ENCODE measurements at places on chromosomes 12 and 14.

- DNase-seq, result peak; percentile 70
Measured at GRCh38 chr12:8644345-8645248, 18.0 kb downstream of the MFAP5 start.

DNA sequence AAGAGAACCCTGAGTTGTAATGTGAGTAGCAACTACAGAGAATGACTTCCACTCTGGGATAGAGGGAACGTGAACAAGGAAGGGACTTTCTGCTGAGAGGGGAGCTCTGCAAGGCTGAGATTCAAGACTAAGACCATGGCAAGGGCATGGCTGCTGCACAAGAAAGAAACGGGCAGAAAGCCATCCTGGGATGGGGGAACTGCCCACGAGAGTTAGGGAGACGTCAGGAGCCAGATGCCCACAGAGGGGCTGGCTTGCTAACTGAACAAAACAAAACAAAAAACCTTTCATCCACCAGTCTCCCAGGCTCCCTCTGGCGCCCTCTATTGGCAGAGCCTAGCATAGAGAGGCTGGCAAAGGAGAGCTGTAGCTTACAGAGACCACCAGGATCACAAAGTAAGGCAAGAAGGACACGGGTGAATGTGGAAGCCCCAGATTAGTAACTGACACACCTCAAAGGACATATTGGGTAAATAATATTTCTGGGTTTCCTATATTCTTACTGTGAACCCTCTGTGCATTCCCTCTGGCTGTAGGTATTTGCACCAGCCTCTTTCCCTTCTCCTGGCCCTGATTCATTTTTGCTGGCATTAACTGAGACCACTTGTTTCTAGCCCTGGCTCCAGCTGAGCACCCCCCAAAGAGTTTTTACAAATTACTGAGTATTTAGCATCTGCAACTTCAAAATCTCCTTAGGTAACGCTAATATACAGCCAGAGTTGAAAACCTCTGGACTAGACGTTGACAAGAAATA lies 338.3 kb downstream of the EMP1 start:
- DNase-seq, result peak; percentile 65

- no peak for DNase-seq
Measured at GRCh38 chr12:17203497-17203896, 597.5 kb upstream of the LMO3 start.

DNA sequence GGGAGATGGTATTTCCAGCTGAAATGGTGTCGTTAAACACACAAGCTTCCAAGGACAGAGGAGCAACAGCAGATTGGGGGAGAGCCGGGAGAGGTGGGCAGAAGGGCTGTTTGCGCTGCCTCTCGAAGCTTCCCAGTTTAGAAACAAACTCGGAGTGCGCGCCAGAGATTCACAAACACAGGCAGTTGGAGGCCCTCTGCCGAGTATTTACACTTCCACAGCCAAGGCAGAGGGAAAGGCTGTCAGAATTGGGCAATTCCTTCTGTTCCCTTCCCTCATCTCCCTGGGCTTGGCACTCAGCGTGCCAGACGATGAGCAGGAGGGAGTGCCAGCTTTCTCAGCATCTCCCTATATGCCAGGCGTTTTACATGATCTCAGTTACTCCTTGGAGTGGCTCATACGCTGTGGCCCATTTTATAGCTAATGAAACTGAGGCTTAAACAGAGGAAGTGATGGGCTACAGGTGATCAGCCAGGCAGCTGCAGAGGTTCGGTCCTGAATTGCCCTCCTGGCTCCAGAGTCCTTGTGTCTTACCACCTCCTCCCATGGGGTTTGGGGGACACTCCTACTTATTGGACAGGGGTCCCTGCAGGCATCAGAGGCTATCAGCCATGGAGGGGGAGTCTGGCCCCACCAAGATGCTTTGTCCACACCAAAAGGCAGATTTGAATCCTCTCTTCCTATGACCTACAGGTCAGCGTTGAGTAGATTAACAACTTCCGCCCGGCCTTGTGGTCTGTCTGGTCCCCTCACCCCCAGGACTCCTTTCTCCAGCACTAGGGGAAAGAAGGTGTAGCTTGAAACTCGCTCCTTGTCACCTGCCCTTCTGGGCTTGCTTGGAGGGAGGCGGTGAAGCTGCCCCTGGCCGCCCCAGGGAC lies 3.1 kb downstream of the FAM222A start:
- DNase-seq, result no peak

DNA sequence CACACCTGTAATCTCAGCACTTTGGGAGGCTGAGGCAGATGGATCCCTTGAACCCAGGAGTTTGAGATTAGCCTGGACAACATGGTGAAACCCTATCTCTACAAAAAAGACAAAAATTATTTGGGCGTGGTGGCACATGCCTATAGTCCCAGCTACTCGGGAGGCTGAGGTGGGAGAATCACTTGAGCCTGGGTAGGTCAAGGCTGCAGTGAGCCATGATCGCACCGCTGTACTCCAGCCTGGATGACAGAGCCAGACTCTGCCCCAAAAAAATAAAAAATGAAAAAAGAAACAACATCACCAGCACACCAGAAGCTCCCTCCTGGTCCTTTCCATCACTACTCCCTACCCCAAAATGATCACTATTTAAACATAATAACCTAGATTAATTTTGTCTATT lies 2.6 kb downstream of the VEZT start:
- DNase-seq, result no peak

DNA sequence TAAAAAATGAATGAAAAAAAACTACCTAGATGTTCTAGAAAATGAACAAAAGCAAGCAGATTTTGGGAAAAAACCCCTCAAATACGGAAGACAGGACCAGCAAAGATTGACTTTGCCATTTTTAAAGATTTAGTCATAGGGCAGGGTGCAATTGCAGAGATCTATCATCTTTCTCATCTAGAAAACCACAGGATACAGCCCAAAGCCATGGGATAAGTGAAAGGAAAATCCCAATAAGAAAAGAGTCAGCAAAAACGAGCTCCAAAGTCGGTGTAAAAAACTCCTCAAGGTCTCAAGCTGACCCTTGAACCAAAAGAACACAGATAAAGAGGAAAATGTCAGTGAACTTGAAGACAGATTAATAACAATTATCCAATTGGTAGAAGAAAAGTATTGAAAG lies 28.0 kb downstream of the CEP290 start:
- no peak for DNase-seq

GRCh38 chr12:8629486-8630033 lies 16.9 kb upstream of the AICDA start:
- DNase-seq, result no peak

DNA sequence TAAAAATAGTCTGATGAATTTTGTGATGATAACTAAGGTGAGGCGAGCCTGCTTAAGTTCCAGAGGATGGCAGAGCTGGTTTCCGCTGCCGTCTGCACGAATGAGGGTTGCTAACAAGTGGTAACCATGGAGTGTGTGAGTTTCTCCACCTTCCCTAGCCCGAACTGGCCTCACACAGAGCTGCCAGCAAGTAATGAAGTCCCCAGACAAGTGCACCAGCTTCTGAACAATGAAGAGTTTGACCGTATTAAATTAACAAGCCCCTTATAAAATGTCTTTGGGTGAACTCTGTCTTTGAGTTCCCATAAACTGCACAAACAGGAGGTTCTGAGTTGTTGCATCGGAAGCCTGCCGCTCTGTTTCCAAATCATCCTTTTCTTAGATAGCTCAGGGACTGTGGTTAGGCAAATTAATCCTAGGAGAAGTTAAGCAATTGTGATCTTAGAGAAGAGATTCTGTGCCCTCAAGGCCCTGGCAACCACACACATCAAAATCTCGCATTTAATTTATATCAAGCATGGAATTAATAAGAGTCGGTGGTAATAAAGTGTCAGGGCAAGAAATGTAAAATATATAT lies 274.1 kb upstream of the DAAM1 start:
- DNase-seq, result no peak

DNA sequence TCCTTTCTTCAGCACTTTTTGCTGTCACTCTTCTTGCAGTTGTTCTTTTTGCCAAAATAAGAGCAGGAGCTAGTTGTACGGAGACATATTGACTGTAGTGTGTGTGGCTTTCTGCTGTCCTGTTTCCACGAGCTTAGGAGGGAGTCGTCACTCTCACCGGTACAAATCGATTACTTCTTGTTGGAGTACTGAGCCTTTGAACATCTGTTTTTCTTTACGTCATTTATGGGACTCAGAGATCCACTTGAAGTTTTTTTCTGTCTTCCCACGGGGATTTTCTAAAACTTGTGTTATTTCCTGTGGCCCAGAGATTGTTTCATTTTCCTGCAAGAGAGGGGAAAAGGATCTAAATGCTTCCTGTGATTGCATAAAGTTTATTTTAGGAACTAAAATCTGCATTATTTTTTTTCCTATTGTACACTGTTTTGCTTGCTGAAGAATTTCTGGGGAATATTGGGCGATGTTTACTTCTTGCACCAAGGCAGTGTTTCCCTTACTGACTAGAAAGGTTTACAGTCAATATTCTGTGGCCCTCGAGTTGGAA lies 199.8 kb upstream of the ARHGAP5 start:
- no peak for DNase-seq

DNA sequence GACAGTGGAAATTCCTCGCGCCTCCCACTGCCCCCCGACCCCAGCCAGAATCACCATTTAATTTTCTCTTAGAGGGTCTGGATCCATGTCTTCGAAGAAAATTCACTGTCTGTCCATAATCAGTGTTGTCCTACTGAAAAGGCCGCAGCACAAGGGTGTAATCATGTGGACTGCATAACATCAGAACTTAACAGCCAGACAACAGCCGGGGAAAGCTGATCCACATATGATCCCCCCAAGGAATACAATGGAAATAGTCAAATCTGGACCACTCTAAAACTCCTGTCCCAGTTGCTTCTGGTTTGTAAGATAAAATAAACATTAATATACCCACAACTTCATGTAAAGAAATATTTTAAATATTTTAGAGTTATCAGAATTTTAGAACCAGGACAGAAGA lies 177.5 kb downstream of the SSPN start:
- no peak for DNase-seq

DNA sequence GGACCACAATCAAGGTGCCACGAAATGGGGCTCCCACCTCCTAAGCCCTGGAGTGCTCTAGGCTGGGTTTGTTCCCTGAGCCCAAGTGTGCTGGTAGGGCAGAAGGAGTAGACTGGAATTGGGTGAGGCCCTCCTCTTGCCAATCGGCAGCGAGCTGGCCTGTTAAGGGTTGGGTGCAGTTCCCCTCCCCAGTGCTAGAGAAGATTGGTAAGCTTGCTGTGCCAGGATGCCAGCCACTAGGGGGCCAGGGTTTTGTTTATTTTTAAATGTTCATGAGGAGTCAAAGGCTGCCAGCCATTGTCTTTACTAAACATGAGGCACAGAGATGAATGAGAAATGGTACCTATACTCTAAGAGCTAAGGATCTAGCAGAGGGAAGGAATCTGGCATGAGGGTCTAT lies 79.7 kb downstream of the SPTB start:
- no peak for DNase-seq

DNA sequence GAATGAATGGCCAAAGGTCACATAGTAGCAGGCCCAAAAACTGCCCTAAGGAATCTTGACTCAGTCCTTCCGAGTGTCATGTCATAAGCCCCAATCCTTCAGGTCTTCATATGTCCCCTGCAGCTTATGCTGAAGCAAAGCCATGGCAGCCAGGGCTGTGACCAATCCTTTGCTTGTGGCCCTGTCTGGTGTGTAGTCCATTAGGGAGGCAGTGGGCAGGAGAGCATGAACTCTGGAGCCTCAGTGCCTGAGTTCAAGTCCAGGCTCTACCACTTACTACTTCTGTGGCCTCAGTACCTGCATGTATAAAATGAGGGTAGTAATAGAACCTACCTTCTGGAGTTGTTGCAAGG lies 20.3 kb downstream of the PLEKHG3 start:
- DNase-seq, result no peak

- no peak for DNase-seq
Measured at GRCh38 chr12:16112130-16112529, 165.4 kb downstream of the SLC15A5 start.

DNA sequence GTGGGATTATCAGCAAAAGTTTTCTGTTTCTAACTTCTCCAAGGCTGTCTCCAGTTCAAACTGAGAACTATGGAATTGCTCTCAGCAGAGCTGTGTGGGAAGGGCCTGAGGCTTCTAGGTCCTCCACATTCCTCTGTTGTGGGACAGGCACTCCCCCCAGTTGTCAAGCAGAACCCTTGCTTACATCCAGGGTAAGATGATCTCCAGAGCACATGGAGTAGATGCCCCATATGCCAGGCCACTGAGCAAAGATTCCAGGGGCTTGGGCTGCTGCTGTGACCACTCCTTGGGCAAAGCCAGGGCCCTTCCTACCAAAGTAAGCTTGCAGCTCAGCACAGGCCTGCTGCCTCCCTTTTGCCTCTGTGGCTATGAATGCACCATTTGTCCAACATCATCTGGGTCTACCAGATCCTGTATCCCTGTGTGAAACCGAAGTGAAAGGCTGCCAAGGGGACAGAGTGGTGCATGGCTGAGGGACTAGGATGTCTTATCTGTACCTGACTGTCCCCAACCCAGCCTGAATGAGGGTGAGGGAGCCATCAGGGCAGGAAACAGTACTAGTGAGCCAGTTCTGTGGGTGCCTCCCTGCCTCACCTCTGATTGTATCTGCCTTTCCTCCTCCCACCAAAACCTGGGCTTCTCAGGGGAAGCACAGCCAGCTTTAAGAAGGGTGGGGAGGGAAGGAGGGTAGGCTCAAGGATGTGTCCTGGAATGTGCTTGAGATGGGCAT lies 13.1 kb upstream of the ESPL1 start:
- no peak for DNase-seq

DNA sequence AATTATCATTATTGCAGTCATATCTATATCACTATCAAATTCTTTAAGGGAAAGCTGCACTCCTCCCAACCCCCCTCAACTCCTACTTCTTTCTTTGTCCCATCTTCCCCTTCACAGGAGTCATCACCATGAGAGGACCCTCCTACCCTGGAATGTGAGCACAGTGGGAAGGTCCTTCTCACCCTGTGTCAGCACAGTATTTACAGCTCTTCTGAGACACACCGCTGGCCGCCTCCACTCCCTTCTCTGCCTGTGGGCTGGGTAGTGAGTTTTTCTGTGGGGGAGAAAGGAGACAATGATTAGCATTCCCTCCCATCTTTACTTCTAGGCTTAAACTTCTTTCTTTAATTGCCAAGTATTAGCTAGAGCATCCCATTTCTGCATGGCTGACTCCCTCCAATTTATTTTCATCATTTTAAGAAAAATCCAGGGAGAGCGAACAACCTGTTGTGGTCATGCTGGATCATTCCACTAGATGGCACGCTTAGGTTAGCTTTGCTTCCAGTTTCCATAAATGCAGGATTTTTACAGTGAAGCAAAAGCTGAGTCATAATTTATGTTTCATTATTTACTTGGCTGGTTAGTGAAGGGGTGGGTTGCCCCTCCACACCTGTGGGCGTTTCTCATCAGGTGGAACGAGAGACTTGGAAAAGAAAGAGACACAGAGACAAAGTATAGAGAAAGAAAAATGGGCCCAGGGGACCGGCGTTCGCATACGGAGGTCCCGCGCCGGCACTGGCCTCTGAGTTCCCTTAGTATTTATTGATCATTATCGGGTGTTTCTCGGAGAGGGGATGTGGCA lies 188.5 kb downstream of the ALX1 start:
- DNase-seq, result peak; percentile 11

- no peak for DNase-seq
Measured at GRCh38 chr14:103196716-103197115, 73.5 kb downstream of the TNFAIP2 start.

DNA sequence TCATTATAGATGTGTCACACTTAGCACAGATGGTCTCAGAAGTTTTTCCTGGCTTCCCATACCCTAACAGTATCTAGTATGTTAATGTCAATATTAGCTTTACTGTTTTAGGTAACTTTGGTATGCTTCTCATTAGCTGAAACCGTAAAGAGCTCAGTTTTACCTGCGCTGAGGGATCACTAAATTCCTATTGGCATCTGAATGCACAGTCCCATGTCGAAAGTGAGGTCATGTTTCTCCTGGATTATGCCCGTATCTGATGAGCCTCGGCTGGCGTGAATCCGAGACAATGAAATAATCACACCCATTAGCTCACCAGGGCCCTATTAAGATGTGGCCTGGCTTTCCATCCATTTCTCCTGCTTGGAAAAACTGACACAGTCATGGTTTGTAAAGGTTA lies 418.2 kb downstream of the ZFP36L1 start:
- DNase-seq, result no peak
